ENCODE measurements at places on chromosomes 6 and 20.

DNA sequence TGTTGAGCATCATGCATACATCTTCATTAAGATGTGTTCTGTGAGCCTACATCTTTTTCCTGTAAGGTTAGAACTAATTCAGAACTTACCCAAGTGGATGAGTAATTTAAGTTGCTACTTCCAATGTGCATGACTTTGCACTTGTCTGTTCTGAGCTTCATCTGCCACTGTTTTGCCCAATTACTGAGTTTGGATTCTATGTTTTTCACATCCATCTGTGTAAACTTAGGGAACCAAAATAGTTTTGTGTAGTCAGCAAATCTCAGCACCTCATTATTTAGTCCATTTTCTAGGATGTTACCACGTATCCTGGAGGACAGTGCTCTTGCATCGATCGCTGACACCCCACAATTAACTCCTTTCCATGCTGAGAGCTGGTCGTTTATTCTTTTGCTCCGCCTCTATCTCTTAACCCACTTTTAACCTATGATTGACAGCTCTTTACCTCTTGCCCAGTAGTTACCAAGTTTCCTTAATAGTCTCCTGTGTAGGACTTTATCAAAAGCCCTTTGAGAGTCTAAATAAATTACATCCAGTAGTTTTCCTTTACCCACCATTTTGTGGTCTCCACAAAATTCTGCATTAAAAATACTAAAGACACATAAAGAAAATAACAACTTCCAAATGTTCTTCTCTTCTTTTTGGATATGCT lies 44.2 kb upstream of the CITED2 start:
- no peak for DNase-seq

- DNase-seq = no peak
Observed at GRCh38 chr6:108247965-108248536, 12.8 kb downstream of the SNX3 start.

- DNase-seq = no peak
Observed at GRCh38 chr6:53790886-53791285, 3.9 kb upstream of the LRRC1 start.

- DNase-seq = no peak
Observed at GRCh38 chr20:45268531-45268930, 14.2 kb upstream of the SLPI start.

- DNase-seq = no peak
Observed at GRCh38 chr6:25449774-25450173, 170.6 kb downstream of the CARMIL1 start.

DNA sequence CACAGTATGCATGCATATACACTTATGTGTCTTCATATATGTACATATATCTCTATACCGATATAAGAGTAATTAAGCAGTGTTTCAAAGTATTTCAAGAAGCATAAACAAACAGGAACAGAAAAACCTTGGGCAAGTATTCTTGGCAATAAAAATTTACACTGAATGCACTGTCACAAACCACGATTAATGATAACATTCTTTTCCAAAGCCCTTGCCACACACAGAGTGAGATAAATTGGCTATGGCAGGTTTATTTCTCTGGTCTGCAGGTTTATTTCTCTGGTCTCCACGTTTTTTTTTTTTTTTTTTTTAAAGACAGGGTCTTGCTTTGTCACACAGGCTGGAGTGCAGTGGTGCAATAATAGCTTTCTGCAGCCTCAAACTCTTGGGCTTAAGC lies 73.0 kb downstream of the PPP1R3G start:
- no peak for DNase-seq

- no peak for DNase-seq
Observed at GRCh38 chr20:15396026-15396425, 1058.6 kb upstream of the FLRT3 start.

GRCh38 chr6:150123645-150124044 lies 19.2 kb upstream of the PPP1R14C start:
- DNase-seq = no peak

GRCh38 chr6:69704916-69705315 lies 91.9 kb downstream of the LMBRD1 start:
- DNase-seq = no peak

GRCh38 chr6:88914895-88915598 lies 48.4 kb downstream of the RNGTT start:
- no peak for DNase-seq

- no peak for DNase-seq
Observed at GRCh38 chr6:16583144-16583762, 178.0 kb downstream of the ATXN1 start.

- DNase-seq = no peak
Observed at GRCh38 chr6:87487555-87487954, 14.8 kb downstream of the SLC35A1 start.

GRCh38 chr6:167581637-167582036 lies 245.1 kb upstream of the AFDN start:
- no peak for DNase-seq

GRCh38 chr6:131923356-131923755 lies 27.8 kb downstream of the CCN2 start:
- no peak for DNase-seq

- no peak for DNase-seq
Observed at GRCh38 chr20:62215020-62215990, 4.8 kb downstream of the HRH3 start.

Measured in AG04449 (cell line).